Stimulated activated CD8-positive, alpha-beta memory T cell treated with anti-CD3 and anti-CD28 coated beads, Interleukin-4, amount 100 ng/mL, for 4 hours (primary cell): ENCODE measurements at places on chromosomes 6 and 20.
A peak's percentile ranks its signal among the peaks of the same experiment; 100 is the strongest.

DNA sequence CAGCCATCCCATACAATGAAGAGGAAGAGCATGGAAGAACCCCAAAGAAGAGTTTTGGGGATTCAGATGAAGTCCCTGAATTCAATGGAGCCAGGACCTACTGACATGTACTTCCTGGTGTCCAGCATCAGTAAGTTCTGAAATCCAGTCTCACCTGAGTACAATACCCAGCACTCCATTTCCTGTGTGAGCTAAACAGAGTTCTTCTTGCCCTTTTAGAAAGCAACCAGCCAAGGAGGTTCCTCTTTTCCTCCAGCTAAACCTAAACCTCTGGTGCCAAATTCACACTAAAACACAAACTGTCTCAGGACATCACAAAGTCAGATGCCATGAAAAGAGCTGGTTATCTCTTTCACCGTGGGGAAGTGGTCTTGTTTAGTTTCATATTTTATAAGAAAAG, 71.5 kb downstream of the PKHD1 start:
- DNase-seq: no peak

DNA sequence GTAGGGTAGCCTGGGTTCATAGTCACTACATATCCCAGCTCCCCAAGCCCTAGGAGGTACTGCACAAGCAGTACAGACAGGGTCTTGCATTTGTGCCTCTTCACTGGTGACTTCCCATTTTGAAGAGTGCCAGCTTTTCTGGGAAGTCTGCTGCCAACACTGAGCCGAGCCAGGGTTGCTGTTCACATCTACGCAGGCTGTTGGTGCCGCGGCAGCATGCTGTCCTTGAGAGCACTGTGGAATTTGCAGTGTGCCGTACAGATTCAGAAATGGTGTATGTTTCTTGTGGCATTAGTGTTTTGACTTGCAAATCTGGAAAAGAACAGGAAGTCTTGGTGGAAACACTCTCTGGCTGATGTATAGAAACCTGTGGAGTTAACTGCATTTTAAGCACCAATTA, 67.5 kb downstream of the JARID2 start:
- DNase-seq: no peak

- DNase-seq: no peak
These were observed 24.4 kb downstream of the ANGPT4 start for GRCh38 chr20:891706-892080.

DNA sequence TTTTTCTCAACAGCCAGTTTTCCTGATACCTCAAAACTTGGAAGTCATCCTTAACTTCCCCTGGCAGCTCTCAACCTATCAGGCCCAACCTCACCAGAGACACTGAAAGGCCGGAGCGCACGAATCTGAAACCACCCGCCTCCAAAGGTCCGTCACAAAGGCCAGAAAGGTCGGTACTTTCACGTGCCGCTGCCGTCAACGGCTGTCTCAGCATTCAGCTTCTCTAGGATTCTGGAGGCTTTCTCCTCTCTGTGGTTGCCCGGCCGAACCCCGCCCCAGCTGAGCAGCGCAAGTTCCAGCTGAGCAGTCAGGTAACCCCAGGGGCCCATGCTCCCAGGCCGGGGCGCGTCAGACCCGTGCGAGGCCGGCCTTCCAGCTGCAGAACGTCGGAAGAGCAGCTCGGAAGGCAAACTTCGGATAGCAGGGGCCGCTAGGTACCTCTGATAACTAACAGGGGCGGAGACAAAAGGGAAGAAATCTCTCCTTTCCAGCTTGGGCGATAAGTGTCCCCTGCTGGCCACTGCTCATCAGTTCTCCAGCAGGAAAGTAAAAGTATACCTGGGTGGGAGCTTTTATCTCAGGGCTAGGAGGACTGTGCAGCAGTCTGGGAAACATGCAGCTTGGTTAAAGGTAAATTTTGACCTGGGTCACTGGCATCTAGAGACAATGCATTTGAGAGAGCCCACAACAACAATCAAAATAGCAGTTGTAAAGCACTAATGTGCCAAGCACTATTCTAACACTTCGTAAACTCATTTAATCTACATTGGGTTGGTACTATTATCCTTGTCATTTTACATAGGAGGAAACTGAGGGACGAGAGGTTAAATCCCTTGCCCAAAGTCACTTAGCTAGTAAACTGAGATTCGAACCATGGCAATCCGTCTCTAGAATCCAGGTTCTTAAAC, 16.1 kb downstream of the ZSCAN12 start:
- no peak for DNase-seq

- DNase-seq: no peak
These were observed 35.2 kb downstream of the PLCG1 start for GRCh38 chr20:41172296-41173140.

GRCh38 chr20:15098351-15098750, 760.9 kb upstream of the FLRT3 start:
- no peak for DNase-seq

DNA sequence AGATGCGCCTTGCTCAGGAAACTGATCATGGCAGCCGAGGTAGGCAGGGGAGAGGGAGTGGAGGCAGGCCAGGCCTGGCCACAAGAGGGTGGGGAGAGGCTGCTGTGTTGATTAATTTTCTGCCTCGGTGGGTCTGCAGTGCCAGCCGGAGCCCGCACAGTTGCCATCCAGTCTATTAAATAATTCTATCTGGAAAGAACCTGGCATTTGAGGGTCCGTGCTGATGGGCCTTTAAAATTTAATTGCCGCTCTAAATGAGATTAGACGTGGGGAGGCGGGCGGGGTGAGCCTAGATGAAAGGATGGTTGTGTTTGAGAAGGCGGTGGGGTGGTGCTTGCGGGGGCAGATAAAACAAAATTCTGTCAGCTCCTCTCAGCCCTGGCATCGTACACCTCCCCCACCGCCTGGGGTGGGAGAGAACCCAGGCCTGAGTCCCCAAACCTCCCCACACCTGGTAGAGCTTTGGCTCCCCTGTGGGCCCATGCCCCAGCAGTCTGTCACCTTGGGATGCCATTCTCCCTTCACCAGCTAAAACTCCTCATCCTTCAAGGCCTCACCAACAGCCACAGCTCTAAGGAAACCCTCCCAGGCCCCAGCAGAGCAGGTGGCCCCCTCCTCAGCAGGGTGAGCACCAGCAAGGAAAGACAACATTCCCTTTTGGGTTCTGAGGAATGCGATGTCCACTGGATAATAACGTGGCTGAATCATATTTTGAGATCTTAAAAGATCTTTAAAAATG, 167.3 kb downstream of the GRM4 start:
- DNase-seq: no peak

DNA sequence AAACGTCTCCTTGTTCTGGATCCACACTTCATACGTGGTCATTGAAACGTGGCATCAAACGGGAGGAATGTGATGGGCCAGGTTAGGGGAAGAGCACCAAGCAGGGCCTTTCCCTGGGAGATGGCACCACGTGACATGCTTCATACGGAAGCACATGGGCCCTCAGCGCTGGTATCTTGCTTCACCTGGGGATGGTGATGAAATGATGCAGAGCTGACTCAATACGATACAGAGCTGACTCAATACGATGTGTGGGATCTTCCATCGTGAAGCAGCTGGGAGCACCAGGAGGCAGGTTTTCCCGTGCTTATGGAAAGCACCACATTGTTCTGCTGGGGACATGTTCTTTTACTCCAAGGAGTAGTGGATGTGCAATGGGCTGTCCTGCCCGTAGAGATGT, 22.5 kb upstream of the TAGAP start:
- no peak for DNase-seq

DNA sequence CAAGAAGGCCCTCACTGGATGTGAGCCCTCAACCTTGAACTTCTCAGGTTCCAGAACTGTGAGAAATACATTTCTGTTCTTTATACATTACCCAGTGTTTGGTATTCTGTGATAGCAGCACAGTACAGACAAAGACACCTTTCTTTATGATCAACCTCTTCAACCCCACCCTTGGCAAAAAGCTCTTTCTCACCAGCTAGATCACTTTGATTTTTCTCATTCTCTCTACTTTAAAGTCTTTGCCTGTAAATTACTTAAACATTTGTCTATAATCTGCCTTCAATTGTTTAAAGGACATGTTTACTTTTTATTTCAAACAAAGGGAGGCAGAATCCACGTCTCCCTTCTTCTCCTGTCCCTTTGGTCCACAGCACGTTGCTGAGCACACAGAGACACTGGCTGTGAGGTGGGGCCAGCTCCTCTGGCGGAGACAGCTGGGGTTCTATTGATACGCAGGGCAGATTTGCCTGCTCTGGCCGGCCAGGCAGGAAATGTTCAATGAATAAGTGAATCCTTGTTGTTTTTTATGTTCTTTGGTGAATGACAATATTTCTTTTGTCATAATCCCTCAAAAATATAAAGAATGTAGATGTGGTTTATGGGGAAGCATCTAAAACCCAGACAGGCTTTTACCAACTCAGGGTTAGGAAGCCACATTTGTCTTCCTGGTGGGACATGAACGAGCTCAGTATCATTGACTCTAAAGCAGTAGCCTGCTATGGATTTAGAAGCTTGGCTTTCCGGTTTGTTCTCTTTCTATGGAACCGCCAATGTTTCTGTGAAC, 52.9 kb downstream of the NEDD9 start:
- no peak for DNase-seq

- DNase-seq: no peak
These were observed 24.0 kb upstream of the SERINC1 start for GRCh38 chr6:122495612-122496011.

DNA sequence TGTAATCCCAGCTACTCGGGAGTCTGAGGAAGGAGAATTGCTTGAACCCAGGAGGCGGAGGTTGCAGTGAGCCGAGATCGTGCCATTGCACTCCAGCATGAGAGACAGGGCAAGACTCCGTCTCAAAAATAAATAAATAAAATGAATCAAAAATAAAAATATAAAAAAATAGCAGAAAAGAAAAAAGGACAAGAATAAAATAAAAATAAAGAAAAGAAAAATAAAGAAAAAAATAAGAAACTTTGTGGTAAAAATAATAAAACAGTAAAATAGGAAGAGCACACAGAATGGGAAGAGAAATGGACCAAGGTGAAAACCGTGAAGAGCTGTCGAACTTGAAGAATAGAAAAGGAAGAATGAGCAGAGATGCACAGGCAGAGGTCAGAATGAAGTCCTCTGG, 63.0 kb downstream of the SNX5 start:
- no peak for DNase-seq

GRCh38 chr20:58006346-58007316, 221.8 kb downstream of the ANKRD60 start:
- no peak for DNase-seq

- DNase-seq: no peak
These were observed 6.3 kb downstream of the BTN2A1 start for GRCh38 chr6:26464014-26464413.

DNA sequence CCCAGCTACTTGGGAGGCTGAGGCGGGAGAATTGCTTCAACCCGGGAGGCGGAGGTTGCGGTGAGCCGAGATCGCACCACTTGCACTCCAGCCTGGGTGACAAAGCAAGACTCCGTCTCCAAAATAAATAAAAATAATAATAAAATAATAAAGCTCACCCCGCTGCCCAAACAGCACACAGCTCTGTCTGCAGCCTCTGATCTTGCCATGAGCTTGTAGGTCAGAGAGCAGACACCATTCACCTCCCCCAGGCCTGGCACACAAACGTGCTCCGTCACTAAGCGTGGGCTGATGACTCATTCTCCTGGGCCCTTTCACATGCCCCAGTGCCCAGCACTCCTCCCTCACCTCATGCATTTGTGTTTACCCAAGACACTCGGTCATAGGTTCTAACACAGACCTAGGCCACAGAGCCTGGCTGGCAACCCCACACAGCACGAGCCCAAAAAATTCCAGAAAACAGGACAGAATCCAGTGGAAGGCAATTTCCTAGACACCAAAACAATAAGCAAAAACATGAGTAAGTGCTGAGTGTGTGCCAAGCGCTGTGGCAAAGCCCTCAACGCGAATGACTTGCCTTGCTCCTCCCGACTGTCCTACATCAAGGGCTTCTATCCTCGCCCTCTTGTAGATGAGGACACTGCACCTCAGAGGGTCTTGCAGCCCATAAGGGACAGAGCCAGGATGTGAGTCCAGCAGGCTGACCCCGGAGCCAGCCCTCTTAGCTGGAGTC, 18.0 kb downstream of the ATP9A start:
- peak; percentile 7 for DNase-seq

DNA sequence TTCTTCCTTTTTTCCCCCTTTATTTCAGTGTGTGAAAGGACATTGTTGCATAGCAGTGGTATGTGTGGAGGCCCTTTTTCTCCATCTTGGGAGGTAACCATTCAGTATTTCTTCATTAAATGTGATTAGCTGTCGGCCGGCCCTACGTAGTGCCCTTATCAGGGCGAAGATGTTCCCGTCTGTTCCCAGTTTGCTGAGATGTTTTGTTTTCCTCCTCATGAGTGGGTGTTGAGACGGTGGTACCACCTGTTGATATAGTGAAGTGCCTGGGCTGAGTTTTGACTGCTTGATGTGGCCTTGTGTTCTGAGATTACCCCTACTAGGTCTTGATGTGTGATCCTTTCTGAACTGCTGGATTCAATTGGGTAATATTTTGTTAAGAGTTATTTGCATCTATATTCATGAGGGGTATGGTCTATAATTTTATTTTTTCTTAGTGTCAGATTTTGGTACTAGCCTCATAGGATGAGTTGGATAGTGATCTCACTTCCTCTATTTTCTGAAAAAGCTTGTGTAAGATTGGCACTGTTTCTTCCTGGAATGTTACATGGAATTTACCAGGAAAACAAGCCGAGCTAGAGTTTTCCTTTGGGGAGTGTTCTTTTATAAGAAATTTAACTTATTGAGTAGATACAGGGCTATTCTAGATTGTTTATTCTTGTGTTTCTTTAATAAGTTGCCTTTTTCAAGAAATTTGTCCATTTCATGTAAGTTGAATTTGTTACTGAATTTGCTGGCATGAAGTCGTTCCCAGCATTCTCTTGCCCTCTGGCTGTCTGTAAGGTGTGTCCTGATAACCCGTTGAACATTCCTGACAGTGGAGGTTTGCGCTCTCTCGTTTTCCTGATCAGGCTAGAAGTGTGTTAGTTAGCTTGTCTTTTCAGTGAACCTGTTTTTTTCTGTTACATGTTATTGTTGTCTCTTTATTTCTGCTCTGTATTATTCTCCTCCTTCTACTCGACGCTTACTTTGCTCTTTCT, 4.3 kb downstream of the MTG2 start:
- no peak for DNase-seq

GRCh38 chr20:59884494-59884893, 48.9 kb downstream of the SYCP2 start:
- DNase-seq: no peak

DNA sequence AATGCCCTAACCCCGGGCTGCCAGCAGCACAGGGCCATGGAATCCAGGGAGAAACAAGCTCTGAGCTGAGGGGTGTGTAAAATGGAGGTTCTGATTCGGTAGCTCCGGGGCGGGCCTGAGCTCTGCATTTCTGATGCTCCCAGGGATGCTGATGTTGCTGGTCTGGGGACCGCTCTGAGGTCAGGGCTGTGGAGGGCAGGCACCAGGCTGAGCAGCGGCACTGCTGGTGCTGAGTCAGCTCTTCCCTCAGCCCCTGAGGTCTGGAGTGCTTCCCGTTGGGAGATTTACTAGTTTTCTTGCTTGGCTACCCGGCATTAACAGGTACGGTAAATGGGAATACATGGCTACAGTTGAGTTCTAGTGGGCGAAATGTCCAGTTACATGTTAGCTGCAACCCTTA, 18.6 kb upstream of the CST3 start:
- no peak for DNase-seq

DNA sequence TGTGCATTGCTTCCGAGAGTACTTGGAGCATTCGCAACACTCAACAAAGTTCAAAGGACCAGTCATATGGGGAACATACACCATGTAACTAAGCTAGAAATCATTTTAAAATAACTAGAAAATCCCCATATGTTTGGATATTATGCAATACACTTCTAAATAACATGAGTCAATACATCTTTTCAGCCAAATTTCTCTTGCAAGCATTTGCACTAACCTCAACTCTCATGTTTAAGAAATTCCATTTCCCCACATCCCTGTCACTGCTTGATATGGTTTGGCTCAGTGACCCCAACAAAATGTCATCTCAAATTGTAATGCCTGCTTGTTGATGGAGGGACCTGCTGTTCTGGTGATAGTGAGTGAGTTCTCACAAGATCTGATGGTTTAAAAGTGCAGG, 85.7 kb upstream of the CST7 start:
- DNase-seq: no peak
